Stimulated activated CD4-positive, alpha-beta T cell treated with anti-CD3 and anti-CD28 coated beads, Interleukin-1b, Interleukin-23, amount 100 ng/mL, for 4 hours (primary cell): ENCODE measurements at places on chromosomes 7 and 10.

DNA sequence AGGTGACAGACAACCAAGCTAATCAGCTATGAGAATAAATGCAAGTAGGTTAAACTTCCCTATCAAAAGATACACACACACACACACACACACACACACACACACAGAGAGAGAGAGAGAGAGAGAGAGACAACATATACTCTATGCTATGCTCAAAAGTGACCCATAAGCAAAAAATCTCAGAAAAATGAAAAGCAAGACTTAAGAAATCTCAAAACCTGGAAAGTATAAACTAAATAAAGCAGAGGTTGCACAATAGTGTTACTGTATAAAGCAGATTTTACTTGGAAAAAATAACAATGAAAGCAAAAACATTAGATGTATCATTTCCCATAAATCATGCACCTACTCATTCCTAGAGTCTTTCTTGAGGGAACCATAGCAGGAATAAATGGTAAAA is 221.5 kb downstream of the INHBA start:
- DNase-seq, result no peak

GRCh38 chr7:17062151-17063044 is 180.6 kb upstream of the AGR3 start:
- DNase-seq, result no peak

GRCh38 chr10:79923145-79923544 is 25.8 kb downstream of the SFTPD start:
- DNase-seq, result no peak

DNA sequence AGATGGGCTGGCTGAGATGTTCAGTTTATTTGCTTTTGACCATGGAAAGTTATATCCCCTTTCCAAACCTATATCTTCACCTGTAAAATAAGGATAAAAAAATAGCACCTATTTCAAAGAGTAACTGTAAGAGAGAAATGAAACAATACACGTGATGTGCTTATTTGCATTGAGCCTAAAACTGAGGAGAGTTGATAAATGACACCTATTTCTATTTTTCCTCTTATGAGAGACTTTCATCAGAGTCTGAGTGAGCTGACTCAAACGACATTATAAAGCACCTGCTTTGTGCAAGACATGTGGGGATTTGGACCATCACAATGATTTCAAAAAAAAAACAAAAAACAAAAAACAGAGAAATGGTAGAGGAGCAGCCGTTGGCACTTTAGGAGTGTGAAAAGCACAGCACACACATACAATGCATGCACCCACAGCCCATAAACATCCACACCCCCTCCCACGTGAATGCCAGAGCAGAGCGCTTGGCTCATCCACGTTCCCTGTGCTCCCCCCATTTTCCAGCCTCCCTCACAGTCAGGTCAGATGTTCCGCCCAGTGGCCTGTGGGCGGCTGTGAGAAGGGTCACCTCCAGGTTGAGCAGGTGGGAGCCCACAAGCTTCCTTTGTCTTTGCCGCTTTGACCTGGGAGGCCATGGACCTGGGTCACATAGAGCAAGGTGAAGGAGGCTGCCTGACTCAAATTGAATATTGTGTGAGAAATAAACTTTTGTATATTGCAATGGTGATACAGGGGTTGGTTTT is 253.2 kb upstream of the ZNF32 start:
- no peak for DNase-seq

GRCh38 chr10:120328647-120329046 is 128.4 kb upstream of the PLPP4 start:
- DNase-seq, result no peak

DNA sequence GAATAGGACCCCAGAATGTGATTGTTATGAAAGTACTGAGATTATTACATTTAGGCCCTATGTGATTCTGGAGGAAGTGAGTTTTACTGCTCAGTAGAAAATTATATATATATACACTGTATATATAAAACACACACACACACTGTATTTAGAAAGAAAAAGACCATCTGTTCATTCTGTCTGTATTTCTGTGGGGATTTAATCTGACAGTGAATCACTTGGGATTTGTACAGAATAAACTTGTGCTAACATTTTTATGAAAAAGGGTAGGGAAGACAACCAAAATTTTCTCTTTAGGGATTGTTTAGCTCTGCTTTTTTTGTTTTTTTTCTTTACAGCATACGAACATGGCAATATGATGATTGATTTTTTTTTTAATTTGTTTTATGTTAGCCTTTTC is 142.7 kb downstream of the EXOC4 start:
- DNase-seq, result no peak

GRCh38 chr7:46369933-46370654 is 449.0 kb upstream of the IGFBP3 start:
- no peak for DNase-seq

- no peak for DNase-seq
These were observed 74.9 kb downstream of the KAT6B start for GRCh38 chr10:74901301-74901700.

DNA sequence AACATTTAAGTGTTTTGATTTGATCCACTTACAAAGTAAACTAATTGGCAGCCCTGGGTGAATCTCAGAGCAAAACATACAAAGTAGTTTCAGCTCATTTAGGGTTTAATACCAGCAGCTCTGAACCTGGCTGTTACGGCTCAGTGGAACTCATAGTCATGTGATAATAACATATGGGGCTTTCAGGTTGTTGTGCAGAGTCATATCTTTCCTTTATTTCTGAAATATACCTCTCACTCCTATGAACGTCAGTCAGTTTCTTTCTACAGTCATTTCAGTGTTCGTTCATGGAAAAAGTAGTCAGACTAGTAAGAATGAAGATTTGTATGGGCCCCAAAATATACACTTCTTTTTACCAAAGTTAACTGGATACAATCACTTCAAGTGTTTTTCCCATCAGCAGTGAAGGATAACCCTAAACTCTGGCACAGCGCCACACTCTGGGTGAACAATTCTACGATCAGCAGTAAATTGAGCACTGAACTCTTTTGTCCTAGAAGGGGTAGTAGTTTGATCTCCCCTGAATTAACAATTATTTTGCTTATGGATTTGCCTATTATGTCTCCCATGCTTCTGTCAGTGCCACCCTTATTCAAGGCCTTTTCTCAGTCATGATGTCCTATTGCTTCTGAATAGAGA is 218.6 kb downstream of the THSD7A start:
- DNase-seq, result no peak

- DNase-seq, result no peak
These were observed 215.0 kb downstream of the PHF14 start for GRCh38 chr7:11188529-11189310.

- DNase-seq, result no peak
These were observed 45.4 kb downstream of the AMPH start for GRCh38 chr7:38585572-38586354.

- DNase-seq, result no peak
These were observed 68.0 kb upstream of the TES start for GRCh38 chr7:116142374-116142773.

GRCh38 chr7:128948312-128948973 is 10.7 kb downstream of the IRF5 start:
- no peak for DNase-seq

- DNase-seq, result no peak
These were observed 427.8 kb downstream of the ARL4A start for GRCh38 chr7:13115157-13115772.

DNA sequence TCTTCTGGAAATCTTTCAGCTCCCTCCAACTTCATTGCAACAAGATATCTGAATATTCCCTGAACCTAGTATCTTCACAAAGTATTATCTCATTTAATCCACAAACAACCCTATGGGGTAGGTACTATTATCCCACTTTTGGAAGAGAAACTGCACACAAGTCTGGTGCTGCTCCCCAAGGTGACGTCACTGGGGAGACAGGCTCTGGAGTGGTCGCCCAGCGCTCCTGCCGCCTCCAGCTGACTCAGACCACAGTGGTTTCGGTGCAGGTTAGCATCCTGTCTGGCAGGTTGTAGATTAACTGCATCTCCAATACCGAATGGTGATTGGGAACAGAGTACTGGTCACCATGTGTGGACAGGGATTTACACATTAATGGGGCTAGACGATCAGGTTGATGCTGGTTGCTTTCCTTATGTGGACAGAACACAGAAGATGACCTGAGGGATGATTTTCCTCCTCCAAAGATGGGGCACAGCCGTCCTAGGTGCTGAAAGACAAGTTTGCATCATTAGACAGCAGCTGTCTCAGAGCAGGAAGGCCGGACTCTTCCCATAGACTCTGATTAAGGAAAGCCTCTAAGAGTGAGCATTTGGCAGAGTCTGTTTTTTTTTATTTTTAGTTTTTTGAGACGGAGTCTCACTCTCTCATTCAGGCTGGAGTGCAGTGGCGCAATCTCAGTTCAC is 128.6 kb downstream of the TRRAP start:
- no peak for DNase-seq

- DNase-seq, result no peak
These were observed 8.4 kb downstream of the RARRES2 start for GRCh38 chr7:150332852-150333635.

DNA sequence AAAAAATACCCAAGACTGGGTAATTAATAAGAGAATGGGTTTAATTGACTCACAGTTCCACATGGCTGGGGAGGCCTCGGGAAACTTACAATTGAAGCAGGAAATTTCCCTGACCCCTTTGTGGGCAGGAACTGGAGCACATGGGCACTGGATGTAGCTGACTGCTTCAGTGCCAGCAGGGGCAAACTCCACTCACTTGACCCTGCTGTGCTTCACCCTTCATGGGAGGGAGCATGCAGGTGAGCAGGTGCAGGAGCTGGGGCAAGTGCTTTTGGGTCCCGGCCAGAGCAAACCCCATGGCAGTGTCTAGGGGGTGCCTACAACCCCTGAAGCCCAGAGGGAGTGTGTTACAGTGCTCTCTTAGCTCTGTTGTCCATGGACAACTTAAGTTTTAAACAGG is 132.6 kb downstream of the AKR1D1 start:
- no peak for DNase-seq

- DNase-seq, result no peak
These were observed 107.8 kb downstream of the CUBN start for GRCh38 chr10:17021656-17022465.

DNA sequence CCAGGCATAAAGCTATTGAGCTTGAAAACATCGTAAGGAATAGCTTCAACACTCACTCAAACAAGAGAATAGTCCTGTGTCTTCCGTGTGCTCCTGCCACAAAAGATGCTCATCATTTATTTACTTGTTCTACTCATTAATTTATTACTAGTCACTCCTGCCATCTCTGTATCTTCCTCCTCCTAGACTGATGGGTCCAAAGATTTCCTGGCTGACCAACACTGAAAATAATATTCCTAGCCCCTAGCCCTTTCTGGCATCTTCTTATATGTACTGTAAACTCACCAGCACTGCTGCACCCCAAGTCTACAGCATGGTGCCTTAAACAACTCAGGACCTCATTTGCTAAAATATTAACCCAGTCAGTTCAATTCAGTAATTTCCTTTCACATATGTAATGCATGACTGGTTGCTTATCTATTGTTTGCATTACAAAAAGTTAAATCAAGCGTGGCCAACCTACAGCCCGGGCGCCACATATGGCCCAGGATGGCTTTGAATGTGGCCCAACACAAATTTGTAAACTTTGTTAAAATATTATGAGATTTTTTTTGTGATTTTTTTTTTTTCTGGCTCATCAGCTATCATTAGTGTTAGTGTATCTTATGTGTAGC is 86.7 kb upstream of the GSDME start:
- DNase-seq, result no peak

GRCh38 chr7:114414156-114415063 is at the start of gene FOXP2:
FOXP2 (plus strand) TSS chr7:114414815; CDS start chr7:114426512, 11,697 bp downstream.
- no peak for DNase-seq
